ENCODE measurements at places on chromosomes 5 and 9. TPM values are rescaled to one million over a fixed set of nuclear protein-coding genes. Genes with fewer than 3 reads are reported as not detected.

Gene SPATA31D4
- total RNA-seq = not detected

Gene CCDC171
- 4.7 TPM for total RNA-seq

Gene TTC39B
- 6.0 TPM for total RNA-seq

DNA sequence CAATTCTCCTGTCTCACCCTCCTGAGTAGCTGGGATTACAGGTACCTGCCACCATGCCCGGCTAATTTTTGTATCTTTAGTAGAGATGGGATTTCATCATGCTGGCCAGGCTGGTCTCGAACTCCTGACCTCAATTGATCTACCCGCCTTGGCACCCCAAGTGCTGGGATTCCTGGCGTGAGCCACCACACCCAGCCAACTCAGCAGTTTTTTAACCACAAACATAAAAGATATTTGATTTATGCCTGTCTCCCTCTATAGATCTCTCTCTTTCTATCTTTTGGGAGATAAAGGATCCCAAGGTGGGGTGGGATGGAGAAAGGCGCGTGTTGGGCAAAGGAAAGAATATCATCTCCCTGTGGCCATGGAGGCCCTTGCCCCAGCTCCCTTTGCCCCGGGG, 26.8 kb downstream of the NR4A3 start:
- DNase-seq = no peak

Gene ARRDC1
- 78.1 TPM for total RNA-seq

Gene EIF4E1B
- total RNA-seq = 11.5 TPM

- no peak for DNase-seq
Observed at GRCh38 chr5:31433229-31433628, 98.7 kb downstream of the DROSHA start.

GRCh38 chr9:133282464-133283238, 7.7 kb upstream of the ABO start:
- DNase-seq = no peak

GRCh38 chr9:91150998-91151717, 210.6 kb downstream of the AUH start:
- peak; percentile 54 for DNase-seq

Gene AMBP
- 53.4 TPM for total RNA-seq

Gene AFAP1L1
- total RNA-seq = 2.9 TPM

DNA sequence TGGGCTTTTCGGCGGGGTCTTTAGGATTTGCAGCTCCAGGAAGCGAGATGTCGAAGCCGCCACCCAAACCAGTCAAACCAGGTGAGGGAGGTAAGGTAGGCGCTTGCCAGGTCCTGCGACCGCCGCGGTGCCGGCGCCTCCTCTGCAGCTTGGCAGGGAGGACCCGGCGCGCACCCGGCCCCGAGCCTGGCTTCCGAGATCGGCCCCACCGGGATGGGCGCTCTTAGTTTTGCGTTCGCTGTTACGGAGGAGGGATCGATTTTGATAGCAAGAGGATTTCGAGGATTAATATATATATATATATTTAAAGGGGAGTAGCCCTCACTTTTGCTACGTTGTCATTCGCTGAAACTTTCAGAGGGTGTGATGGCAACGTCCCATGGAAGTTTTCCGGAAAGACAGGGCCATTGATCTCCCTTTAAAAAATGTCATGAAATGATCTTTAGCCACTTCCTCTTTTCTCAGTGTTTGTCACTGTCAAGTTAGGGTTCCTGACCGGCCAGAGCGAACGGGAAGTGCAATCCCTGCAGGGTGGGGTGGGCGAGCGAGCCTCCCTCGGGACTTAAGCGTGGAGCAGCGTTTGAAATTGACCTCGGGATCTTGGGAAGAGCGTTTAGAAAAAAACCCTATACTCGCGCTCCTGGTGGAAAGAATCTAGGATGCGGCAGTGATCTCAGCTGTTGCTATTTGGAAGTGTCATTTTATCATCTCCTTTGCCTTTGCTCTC, 495 bp downstream of the OSTF1 start:
- DNase-seq = peak; percentile 83

GRCh38 chr5:44603496-44604272, 205.1 kb upstream of the MRPS30 start:
- no peak for DNase-seq

DNA sequence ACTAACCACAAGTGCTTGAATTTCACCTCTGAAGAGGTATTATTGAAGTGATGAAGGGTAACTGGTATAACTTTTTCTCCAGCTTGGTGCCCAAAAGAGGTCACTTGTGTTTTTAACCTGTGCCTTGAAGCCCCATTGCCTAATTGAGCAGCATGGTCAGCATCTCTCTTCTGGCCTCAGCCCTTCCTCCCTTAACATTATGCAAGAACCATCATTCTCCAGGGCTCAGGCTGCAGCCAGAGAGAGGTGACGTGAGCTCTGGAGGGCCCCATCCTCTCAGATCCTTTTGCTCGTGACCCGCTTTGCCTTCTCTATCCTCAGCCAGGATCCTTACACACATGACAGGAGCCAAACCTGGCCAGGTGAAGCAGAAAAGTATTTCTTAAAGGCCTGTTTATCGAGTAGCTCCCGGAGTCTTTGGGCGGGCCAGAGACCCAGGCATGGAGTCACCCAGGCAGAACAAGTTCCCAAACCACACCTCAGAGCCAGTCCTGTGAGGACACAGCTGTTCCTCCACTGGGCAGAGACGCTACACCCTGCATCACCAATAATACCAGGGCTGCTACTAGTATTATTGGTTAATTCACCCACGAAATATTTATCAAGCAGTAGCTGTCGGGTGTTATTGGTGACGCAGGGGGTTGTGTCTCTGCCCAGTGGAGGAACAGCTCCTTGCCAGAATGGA, 29.6 kb upstream of the BOD1 start:
- no peak for DNase-seq

GRCh38 chr9:114373960-114374730, 13.6 kb downstream of the AKNA start:
- DNase-seq = no peak

GRCh38 chr5:145925353-145925752, 11.0 kb upstream of the SH3RF2 start:
- no peak for DNase-seq

Gene ANKRD34B
- total RNA-seq = not detected

GRCh38 chr9:94772144-94772543, 45.6 kb downstream of the AOPEP start:
- no peak for DNase-seq

- DNase-seq = no peak
Observed at GRCh38 chr9:35871545-35871944, 1.3 kb upstream of the OR13J1 start.

Gene CATSPER3
- total RNA-seq = 0.52 TPM

GRCh38 chr9:87950296-87950695, 24.0 kb downstream of the CDK20 start:
- DNase-seq = no peak

DNA sequence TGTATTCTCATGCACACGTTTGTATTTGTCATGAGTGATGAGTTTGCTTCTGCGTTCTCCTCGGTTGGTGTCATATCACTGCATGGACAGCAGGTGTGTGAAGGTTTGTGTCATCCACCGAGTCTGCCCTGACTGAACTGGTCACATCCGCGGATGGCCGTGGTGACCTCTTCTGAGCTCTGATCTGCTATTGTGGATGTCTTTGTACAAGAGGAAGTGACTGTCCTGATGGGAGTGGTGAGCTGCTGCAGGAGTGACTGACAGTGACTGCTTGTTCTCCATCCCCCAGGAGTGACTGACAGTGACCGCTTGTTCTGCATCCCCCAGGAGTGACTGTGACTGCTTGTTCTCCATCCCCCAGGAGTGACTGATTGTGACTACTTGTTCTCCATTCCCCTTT, 69.9 kb downstream of the EHMT1 start:
- no peak for DNase-seq

Gene ALDH1A1
- total RNA-seq = 184 TPM

DNA sequence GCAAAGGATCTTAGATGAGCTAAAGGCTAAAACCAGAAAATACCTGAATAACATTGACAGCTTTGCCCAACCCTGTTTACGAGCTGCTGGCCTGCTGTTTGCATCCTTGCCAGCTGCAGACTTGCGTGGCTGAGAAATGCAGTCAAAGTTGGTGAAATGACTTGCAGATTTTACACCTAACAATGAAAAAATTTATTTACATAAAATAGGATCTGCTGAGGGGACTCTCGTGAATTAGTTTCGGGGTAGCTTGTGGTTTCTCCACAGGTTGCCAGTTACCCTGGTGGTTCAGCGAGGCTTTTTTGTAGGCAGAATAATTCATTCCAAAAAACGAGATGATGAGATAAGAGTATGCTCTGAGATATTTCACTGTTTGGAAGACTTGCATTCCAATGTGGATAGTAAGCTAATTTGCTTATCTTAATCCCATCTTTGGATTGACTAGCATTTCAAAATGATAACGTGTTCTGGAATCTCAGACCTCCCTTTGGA, 65.7 kb upstream of the FANCC start:
- no peak for DNase-seq

DNA sequence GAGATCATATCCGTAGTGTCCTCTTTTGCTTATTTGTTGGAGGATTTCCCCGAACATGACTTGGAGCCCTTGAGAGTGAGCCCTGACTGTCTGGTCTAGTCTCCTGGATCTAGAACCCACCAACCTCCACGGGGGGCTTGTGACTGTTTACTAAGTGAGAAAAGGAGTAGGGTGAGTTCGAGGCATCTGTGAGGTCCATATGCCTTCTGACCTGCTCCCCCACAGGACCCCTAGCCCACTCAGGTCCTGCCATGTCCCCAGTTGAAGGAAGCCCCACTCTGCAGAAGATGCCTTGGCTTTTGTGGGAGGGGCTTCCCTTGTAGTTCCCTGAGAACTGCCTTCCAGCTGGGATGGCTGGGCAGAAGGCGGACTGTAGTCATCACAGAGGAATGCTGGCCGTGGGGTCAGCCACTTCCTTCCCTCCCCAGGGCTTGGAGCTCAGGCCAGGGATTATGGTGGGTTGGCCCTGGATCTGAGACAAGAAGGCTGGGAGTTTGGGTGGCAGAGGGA, 7.0 kb upstream of the IRF1 start:
- DNase-seq = peak; percentile 72

- peak; percentile 16 for DNase-seq
Observed at GRCh38 chr9:112921549-112921948, 30.9 kb upstream of the SLC46A2 start.

DNA sequence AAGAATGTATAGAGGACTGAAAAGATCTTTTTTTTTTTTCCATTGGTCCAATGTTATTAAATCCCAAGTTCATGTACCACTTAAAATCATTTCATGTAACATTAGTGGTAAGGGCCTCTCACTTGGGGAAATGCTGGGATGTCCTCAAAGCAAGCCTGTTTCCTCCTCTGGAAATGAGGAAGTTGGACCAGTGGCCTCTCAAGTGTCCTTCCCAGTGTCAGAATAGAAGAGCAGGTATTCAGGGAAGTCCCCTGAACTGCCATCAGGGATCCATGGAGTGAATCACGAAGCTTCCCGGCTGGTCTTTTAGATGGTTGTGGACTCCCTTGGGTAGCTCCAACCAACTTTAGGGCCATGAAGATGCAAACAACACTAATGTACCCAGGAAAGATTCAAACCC, 55.2 kb upstream of the AFAP1L1 start:
- no peak for DNase-seq

Gene SARDH
- total RNA-seq = 20.2 TPM

Gene GLDC
- total RNA-seq = not detected

Gene ZNF883
- total RNA-seq = 2.6 TPM

DNA sequence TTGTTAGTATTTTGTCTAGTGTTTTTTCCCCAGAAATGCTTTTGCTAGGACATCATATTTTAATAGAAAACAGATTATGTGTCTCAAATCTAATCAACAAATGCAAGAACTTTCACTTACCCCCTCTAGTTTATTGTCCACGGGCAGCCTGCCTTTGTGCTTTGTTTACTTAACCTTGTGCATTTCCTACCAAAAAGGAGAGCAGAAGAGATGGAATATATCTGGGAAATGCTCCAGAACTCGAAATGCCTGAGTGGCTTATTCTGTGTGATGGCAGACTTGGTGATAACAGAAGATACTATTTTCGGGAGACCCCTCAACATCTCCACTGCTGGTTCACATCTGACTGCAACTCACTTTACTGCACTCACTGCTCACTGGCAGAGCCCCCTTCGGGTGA, 33.3 kb upstream of the SPDL1 start:
- no peak for DNase-seq

Gene CEL
- total RNA-seq = 8,438 TPM

GRCh38 chr5:176721509-176721908, 74.2 kb downstream of the TSPAN17 start:
- DNase-seq = no peak

- DNase-seq = no peak
Observed at GRCh38 chr5:111427762-111428161, 84.6 kb downstream of the STARD4 start.

DNA sequence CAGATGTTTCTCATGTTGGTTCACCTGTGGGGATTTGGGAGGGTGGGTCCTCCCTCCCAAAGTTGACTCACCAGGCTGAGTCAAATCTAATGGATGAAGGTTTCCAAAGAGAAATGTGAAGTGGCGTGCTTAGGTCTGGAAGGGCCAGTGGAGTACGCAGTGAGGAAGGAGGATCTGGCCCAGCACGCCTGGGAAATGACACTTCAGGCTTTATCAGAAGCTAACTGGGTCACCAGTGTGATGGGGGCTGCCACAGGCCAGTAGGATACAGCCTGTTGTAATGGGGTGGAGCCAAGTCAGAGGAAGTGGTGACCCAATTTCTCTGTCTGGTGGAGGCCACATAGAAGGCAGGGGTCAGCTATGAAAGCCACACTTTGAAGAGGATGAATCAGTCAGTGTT, 18.0 kb downstream of the POLR1E start:
- no peak for DNase-seq

DNA sequence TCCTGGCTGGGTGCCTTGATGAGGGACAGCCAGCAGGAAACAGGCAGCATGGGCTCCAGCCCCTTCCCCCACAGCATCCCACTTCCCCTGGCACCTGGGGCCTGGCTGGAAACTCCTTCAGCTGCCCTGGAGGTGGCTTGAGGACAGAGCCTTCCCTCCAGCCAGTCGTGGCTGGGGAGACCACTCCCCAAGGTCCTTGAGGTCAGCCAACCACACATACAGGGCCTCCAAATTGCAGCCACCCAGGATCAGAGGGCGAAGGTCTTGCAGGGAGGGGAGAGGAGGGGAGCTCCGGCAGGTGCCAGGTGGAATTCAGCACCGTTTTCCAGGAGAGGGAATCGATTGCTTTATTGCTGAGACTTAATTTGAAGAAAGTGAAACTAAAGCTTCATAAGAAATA, 280.4 kb downstream of the PBX3 start:
- no peak for DNase-seq

Measured in body of pancreas (tissue), 4 donors.